ENCODE measurements at places on chromosomes 16 and 17.

DNA sequence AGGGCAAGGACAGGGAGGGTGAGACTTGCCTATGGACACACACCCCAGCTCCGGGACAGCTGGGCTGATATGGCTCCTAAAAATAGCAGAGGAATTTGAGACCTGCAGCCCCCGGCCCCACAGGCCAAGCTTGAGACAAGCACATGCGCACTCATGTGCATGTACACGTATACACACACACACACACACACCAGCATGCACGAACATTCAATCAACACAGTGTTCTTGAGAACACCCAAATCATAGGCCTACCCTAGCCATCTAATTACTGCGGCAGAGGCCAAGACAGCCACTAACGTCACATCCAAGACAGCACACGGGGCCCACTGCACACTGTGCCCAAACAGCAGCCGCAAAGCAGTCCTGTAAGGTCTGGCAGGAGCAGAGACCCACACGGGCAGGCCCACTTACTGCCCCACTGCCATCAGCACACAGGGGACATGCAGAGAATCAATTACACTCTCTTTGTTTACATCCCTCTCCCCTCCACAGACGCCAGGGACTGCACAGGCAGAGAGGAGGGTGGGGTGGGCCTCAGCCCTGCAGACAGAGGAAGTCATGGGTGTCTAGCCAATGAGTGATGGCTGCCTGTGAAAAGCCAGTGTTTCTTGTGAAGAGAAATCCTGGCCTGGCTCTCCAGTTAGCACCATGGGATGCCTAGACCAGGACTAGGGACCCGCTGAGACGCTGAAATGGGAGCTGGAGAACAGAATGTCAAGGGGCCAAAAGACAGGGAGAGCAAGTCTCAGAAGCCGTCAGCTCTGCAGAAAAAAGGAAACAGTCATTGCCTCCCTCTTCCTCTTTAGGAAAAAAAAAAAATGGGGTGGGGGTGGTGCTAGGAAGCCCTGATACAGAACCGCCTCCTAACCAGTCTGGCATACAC is 39.3 kb downstream of the MYO18A start:
- DNase-seq = no peak

DNA sequence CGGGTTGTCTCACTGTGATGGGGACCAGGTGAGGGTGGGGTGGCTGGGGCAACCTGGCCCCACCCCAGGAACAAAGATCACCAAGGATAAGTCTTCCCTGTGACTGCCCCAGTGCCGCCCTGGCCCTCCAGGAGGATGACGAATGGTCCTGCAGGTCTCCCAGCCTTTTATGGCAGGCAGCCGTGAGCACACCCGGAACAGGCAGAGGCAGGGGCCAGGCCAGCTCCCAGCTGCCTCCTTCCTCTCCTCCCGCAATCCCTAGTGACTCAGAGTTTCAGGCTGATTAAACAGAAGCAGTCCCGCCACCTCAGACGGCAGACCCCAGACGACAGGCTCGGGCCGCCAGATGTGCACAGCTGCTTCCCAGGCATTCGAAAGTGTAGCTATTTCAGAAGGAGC is 13.3 kb downstream of the JUP start:
- DNase-seq = peak; percentile 81

- no peak for DNase-seq
These were observed 80.0 kb downstream of the SMG6 start for GRCh38 chr17:2223617-2223927.

DNA sequence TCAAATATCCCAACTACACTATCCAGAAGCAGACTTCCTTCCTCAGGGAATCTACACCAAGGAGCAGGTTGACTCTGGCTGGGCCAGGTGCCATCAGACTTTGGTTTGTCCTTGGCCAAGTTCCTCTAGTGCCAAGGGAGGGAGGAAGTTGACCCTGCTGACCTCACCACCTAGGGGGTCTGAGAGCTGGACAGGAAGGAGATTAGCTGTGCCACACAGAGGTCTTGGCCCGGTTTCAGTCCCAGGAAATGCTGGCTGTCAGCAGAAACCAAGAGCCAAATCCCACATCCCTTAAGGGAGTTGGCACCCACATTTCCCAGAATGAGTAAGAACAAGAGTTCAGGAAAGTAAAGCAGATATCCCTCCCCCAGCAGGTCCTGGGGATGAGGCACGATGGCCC is 178.2 kb downstream of the SALL1 start:
- DNase-seq = no peak

DNA sequence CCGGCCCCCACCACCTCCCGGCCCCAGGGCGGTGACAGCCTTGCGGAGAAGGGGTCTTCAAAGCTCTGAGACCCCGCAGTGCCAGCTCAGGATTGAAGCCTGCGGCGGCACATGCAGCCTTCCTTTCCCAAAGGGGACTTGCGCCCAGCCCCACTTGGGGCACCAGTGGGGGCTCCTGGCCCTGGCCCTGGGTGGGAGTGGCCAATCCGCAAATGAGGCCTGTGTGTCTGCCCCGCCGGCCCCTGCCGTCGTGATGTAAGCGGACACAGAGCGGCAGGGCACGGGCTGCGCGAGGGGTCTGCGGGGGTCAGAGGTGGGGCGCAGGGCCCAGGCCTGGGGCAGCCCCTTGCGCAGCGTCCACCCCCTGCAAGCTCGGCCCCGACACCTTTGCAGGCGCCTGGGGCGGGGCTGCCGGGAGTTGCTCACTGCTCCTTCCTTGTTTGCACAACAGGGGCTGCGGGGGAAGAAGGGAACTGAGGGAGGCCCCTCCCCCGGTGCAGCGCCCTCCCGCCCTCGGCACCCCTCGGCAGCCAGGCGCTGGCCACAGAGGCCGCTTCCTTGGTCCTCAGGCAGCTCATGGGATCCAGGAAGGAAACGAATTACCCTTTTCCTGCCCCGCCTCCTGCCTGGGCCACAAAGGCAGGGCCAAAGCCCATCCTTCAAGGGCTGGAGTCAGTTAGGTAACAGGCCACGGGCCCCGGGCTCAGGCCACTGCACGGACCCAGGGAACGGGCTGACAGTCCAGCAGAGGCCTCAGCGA is 2.9 kb downstream of the SLC16A3 start:
- DNase-seq = peak; percentile 77

- peak; percentile 55 for DNase-seq
These were observed 19.5 kb downstream of the MARVELD3 start for GRCh38 chr16:71645450-71645849.

DNA sequence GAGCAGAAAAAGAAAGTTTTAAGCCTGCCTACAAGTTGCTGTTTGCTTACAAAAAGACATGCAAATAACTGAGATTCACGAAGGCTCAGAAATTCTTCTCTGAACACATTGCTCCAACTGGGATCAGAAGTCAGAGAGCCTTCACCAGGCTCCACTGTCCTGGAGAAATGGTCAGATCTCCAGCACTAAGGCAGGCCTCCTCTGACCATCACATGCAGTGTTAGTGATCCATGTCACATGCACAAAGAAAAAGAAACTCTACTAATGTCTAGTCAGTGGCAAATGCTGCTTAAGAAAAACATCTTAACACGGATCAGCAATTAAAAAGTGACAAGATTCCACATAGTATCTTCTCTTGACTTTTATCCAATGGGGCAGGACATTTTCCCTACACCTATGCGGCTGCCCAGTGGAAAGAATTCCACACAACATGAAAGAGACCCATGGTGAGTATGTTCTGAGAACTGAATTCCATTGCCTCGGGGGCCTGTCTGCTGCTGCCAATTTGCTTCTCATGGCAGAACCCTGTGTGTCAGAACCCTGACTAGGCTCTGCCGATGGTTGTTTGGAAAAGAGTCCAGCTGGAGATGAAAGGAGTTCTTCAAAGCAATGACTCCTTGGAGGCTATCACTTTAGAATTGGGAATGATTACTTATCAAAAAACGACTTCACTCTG is 96.6 kb downstream of the HIC1 start:
- DNase-seq = peak; percentile 35

DNA sequence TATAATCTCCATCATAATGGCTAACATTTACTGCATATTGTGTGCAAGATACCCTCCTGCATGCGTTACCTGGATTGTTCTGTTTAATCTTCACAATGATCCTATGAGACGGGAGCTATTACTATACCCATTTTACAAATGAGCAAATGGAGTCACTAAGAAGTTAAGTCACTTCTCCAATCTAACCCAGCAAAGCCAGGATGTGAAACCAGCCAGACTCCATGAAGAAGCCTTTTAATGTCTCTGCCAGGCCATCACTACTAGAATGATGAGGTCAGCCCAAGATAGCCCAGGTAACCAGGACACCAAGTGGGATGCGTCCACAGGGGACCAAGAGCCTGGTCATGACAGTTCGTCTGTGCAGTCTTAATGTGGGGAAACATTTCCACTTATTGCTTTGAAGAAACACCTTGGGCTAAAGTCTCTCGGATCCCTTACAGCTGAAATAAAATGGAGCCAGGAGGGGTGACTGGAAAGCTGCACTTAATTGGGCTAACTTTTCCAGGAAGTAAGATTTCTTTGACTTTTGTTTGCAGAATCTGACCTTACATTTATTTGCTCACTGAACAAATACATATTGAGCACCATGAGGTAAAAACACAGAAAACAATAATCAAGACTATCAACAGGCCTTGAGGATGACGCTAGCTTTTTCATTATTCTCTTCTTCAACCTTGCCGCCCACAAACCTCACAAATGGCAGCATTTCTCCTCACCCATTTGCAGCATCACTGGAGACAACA is 926 bp upstream of the SHCBP1 start:
- no peak for DNase-seq

- DNase-seq = no peak
These were observed 7.7 kb downstream of the SCGB1C2 start for GRCh38 chr17:144936-145670.

- DNase-seq = no peak
These were observed at the start of gene TBC1D16 for GRCh38 chr17:80035687-80035936. Gene TBC1D16, minus strand, starts transcription at chr17:80035872. Its CDS starts 22,325 bp downstream, at chr17:80013547.

DNA sequence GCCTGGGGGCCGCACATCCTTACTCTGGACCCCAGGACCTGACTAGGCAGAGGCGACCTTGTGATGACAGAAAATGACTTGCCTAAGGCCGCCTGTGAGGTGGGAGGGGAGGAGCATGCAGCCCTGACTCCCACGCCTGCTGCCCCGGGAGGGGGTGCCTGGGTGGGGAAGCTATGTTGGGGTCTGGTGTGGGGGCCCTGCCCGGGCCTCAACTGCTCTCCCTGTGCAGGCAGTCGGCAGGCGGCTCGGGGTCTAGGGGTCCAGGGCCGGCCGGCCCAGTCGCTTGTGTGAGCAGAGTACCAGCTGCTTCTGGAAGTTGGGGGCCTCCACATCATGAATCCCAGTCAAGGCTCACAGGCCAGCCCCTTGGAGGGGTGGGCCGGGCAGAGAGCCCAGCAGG is 48.1 kb downstream of the PRMT7 start:
- no peak for DNase-seq

Measured in GM23248 (cell line).